ENCODE measurements at places on chromosomes 12 and 14.

DNA sequence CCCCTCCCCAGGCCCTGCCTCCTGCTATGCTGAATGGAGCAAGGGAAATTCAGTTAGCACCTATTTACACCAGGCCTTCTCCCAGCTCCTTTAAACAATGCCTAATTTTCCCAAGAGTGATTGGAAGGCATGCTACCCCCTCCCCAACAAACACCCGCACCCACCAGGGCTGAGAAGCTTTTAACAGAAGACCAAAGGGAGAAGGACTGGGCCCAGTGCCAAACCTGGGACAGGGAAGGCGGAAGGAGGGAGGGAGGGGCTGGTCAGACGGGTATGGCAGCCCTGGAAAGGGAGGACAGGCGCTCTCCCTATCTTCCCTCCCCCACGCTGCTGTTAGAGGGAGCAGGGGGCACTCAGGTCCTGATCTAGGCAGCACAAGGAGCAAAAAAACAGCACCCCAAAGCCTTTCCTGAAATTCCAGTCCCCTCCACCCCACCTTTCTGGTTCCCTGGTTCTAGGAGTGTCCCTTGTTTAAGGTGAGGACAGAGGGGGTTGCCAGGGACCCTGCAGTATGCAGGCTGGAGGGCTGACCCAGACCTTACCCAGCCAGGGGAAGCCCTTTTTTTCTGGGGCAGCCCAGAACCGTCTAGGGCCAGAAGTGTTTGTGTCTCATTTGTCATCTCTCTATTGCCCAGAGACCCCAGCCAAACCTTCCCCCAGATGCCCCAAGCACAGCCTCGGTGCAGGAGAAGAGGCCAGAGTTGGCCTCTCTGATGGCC is 2.4 kb upstream of the KRT8 start:
- DNase-seq, result no peak

DNA sequence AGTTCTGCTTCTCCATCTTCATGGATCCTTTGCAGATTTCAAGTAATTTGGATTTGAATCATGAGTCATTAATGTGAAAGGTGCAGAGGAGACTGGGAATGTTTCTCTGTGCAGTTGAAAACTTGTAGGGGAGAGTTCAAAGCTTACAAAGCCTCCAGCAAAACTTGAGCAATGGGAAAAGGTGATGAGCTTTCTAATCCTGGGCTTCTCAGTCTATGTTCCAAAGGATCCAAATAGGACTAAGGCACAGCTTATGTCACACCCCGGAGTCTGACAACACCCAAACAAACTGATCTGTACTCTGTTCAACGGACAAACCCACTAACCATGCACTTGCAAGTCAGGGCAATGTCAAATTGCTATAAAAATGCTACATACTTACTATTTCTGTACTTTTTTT is 134.8 kb downstream of the DUSP6 start:
- no peak for DNase-seq

- DNase-seq, result no peak
These were observed 8.8 kb downstream of the ART4 start for GRCh38 chr12:14834509-14834908.

DNA sequence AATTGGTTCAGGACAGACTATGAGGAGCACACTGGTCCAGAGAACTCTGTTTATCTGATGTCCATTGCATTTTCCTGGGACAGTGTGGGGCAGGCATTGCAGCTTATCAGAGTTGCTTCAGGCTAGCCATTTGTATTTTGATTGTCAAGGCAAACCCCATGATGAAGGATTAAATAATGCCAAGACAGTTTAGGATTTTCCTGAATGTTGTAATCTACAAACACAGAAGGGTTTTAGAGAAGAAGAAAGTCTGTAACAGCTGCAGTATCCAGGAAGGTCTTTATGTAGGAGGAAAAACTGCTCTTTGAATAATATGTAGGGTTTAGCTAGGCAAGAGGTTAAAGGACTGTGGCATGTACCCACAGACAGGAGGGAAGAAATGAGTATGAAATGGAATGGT is 32.2 kb upstream of the UNC79 start:
- DNase-seq, result no peak

DNA sequence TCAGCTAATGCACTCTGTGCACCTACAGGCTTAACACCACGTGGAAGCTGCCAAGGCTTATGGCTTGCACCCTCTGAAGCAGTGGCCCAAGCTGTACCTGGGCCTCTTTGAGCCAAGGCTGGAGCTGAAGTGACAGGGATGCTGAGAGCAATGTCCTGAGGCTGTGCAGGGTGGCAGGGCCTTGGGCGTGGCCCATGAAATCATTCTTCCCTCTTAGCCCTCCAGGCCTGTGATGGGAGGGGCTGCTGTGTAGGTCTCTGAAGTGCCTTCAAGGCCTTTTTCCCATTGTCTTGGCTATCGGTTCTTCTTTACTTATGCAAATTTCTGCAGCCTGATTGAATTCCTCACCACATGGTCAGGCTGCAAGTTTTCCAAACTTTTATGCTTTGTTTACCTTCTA is 47.4 kb upstream of the TMTC1 start:
- DNase-seq, result no peak

GRCh38 chr14:71444030-71444822 is 488.0 kb upstream of the RGS6 start:
- no peak for DNase-seq

Data from T-helper 2 cell (primary cell).